Renal cortical epithelial cell (primary cell): ENCODE measurements at places on chromosomes 11 and 22. TPM values are rescaled to one million over a fixed set of nuclear protein-coding genes. Genes with fewer than 3 reads are reported as not detected.
A peak's percentile ranks its signal among the peaks of the same experiment; 100 is the strongest.

DNA sequence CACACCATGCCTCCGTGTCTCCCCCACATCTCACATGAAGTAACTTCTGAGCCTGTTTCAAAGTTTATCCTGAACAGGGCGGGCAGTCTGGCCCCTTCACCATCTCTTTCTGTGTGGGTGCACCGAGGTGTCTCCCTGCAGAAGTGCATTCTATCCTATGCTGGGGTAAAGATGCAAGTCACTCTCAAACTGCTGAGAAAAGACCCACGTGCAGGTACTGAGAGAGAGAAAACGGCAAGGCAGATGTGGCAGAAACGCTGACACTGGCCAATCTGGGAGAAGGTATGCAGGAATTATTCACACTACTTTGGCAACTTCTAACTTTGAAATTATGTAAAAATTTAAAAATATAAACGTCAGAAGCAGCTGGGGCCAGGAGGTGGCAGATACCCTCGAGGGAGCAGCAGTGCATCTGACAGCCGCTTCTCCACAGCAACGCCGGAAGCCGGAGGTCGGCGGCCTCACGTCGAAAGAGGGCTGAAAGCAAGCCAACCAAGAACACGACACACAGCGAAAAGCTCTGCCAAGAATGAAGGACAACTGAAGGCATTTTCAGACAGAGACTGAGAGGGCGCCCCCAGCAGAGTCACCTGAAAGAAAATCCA lies 34.2 kb upstream of the MOB2 start:
- no peak for DNase-seq

GRCh38 chr11:33976495-33977199 lies 74.9 kb upstream of the CAPRIN1 start:
- DNase-seq = peak; percentile 94

GRCh38 chr11:13042873-13043342 lies 33.8 kb downstream of the RASSF10 start:
- peak; percentile 67 for DNase-seq

- no peak for DNase-seq
Observed at GRCh38 chr11:117314840-117315239, 1.2 kb downstream of the BACE1 start.

DNA sequence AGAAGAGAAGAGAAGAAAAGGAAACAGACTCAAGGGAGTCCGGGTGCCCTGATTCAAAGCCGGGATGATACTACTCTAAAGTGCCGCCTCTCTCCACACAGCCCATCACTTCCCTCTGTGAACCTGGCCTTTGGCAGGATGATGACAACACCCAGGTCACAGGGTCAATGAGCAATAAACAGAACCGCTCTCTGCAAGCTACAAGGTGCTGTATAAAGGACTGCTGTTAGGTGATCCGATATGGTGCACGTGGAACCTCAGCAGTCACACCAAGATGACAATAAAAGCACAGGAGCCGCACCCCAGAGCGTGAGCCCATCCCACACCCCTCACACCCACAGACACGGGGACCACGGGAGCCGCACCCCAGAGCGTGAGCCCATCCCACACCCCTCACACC lies 10.7 kb downstream of the TTLL1 start:
- no peak for DNase-seq

- DNase-seq = peak; percentile 66
Observed at GRCh38 chr22:27895600-27895999, 23.5 kb downstream of the PITPNB start.

GRCh38 chr11:69446108-69446507 lies 35.4 kb upstream of the LINC01488 start:
- DNase-seq = no peak

- DNase-seq = peak; percentile 46
Observed at GRCh38 chr11:26028393-26028911, 303.5 kb upstream of the ANO3 start.

DNA sequence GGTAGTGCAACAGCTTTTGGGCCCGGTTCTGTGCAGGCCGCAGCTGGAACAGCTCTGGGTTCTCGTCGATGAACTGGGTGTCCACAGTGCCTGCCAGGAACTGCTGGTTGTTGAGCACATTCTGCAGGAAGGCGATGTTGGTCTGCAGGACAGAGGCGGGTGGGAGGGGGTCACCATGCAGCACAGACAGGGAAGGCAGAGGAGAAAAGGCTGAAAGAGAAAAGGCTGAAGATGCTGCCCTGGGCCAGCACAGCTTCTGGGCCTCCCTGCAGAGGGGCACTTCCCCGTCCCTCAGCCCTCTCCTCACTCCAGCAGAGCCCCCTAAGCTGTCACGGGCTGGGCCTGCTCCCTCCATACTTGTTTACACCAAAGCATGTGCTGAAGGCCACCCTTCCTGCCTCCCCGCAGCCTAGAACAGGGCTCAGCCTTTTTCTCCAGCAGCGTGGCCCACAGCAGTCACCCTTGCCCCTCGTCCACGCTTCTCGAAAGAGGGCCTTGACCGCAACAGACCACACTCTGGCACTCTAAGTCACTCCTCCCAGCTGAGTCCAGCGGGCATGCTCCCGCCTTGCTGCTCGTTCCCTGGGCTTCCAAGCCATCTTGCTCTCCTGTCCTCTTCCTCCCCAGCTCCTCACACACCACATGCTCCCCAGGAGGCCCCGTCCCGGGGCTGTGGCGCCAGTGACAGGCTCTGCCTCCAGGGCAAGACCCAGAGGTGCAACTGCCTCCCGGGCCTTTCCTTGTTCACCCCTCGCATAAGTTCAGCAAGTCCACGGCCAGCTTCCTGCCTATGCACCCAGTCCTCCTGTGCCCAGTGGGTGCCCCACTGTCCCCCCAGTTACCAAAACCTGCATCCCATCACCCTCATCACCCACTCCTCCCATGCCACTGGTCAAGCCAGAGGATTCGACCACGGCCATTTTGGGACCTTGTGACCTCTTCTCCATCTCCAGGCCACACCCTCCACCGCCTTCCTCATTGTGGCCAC lies 3.3 kb upstream of the LRFN4 start:
- no peak for DNase-seq

DNA sequence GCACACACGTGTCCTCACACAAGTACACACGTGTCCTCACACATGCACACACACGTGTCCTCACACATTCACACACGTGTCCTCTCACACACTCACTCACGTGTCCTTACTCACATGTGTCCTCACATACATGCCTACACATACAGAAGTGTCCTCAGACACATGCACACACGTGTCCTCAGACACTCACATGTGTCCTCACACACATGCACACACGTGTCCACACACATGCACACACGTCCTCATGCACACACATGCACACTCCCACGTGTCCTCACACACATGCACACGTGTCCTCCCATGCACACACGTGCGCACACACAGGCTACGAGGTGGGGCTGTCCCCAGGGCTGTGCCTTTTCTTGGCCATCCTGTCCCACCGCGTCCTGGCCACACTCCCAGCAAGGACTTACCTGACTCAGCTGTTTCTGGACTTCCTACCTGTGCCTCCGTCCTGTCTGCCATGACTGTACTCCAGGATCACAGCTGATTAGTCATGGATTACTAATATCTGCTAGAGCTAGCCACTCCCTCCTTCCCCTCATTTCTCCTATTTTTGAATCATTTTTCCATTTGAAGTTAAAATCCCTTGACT lies 990.2 kb downstream of the BRD1 start:
- no peak for DNase-seq

DNA sequence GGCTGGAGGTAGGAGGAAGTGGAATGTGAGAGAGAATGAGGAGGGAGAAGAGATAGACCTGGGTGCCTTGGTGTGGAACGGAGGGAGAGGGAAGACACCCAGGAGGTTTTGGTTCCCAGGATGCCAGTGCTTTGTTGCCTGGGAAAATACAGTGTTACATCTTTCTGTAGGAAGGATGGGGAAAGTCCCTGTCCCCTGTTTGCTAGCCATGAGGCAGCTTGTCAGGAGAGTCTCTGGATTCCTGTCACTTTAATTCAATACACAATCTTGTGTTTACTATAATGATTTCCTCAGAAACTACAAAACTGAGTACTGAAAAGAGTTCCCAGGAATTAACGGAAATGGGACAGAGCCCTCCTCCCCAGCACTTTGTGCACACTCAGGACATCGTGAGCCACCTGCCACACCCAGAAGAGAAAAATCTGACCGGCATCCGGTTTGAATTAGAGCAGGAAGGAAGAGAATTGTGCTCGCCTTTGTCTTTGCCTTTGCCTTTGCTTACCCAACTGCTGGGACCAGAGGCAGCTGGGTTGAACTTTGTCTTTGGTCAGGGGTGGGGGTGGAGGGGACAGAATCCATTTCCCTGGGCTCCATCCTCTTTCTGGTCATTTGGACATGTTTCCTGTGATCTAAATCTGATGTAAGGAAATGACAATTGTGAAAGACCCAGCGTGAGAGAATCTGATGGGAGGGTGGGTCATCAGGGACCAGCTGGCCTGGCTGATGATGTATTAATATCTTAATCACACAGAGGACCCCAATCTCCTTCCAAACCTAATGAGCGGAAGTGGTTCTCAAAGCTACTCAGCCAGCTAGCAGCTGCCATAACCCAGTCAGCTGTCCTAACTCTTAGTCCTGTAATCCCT lies 1.3 kb upstream of the LIMK2 start:
- no peak for DNase-seq

GRCh38 chr11:16958833-16959232 lies 55.4 kb downstream of the PLEKHA7 start:
- no peak for DNase-seq

- DNase-seq = peak; percentile 36
Observed at GRCh38 chr22:27804470-27805297, 3.1 kb upstream of the MN1 start.

- no peak for DNase-seq
Observed at GRCh38 chr11:75275581-75275980, 35.0 kb downstream of the TPBGL start.

OR8B3 gene
- not detected in 2 replicates for total RNA-seq

CAPN5 gene
- total RNA-seq = 3.8 and 19.4 TPM in 2 replicates

MOV10L1 gene
- not detected in 2 replicates for total RNA-seq

KRTAP5-7 gene
- total RNA-seq = not detected in 2 replicates

ZNF214 gene
- 3.8 and 8.4 TPM in 2 replicates for total RNA-seq

RIC8A gene
- 144 and 162 TPM in 2 replicates for total RNA-seq

CCDC88B gene
- total RNA-seq = 0.55 and 2.4 TPM in 2 replicates
